GM23248 (cell line): ENCODE measurements at places on chromosomes 6 and 20. TPM values are rescaled to one million over a fixed set of nuclear protein-coding genes. Genes with fewer than 3 reads are reported as not detected.

The ISM1 gene
- not detected in 2 replicates for total RNA-seq

The TTK gene
- 12.0 and 16.7 TPM in 2 replicates for total RNA-seq

The GSTA1 gene
- 0.11 TPM in 1 of 2 replicates, not detected in the other for total RNA-seq

- no peak for DNase-seq
Measured at GRCh38 chr6:9405825-9406224, 970.5 kb upstream of the SLC35B3 start.

DNA sequence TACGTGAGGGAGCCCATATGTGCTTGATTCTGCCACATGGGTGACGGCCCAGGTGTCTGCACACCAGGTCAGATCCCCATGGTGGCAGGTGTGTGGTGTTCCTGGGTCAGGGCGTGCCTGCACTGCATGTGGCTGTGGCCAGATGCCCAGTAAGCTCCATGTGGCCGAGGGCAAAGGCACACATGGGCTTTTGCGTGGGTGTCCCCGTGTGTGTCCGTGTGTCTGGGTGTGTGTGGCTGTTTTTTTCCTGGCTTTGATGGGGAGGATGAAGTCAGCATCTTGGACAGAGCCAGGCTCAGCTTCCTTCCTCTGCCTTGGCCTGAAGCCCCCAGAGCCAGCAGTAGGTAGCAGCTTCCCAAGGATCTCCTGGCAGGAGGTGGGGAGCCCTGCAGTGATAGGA is 1.5 kb upstream of the TNXB start:
- DNase-seq = peak; percentile 63

DNA sequence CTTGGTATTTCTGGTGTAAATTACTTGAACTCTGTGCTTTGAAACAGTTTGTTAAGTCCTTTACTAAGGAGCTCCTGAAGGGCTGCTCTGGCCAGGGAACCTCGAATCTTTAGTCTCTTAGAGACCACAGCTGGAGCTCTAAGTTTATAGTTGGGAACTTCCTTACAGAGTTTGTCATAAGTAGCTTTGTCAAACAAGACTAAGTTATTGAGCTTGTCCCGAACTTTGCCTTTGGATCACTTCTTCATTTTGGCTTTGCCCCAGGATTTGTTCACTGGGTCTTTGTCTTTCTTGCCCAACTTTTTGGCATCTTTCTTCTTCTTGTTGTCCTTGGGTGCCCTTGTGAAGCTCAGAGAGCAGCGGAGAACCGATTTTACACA is 64.8 kb downstream of the FAM50B start:
- peak; percentile 12 for DNase-seq

GRCh38 chr6:170448317-170448716 is 104.8 kb downstream of the PSMB1 start:
- no peak for DNase-seq

DNA sequence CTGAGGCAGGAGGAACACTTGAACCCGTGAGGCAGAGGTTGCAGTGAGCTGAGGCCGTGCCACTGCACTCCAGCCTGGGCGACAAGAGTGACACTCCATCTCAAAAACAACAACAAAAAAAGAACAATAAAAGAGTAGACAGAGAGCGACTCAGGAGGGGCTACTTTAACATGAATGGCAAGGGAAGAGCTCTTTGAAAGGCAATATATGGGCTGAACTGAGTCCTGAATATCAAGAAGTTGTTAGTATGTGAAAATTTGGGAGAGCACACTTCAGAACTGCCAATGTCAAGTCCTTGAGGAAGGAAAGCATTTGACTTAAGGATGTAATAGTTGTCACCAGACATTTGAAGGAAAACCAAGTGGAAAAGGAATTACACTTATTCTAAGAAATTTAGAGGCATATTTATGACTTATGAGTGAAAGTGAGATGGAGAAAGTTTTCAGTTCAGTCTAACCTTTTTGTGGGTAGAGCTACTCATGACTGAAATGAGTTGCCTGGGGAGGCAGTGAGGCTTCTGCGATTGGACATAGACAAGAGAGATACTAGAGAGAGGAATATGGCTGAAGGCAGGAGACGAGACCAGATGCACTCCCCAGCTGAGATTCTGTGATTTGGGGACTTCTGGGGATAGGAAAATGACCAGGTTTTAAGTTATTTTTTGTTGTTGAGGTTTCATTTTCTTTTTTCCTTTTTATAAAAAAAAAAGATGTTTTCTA is 48.6 kb upstream of the SLC16A10 start:
- DNase-seq = no peak
